NCI-H187 (cell line): ENCODE measurements at places on chromosomes 2 and 18.

- DNase-seq, result no peak
Measured at GRCh38 chr2:102258386-102259074, 52.8 kb upstream of the IL1RL1 start.

- DNase-seq, result no peak
Measured at GRCh38 chr2:20451761-20452499, 5.1 kb downstream of the RHOB start.

DNA sequence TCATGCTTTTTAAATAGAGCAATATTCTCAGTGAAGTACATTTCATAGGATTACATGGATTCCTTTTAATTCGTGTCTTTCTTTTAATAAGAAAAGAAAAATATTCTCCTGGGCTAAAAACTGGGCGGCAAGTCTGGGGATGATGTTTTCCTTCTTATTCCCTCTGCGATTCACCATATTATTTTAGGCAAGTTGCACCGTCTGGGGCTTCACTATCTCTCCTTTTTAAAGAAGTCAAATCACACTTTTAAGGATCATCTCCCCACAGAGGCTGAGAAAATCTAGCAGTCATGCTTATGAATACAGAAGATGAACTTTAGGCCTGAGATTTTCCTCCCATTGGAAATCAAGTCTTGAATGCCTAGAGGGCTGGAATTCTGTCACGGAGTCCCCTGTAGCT, 104.1 kb downstream of the COPS8 start:
- no peak for DNase-seq

GRCh38 chr2:171083451-171083850, 77.2 kb downstream of the TLK1 start:
- no peak for DNase-seq

GRCh38 chr18:72235422-72235821, 308.7 kb downstream of the CBLN2 start:
- no peak for DNase-seq

DNA sequence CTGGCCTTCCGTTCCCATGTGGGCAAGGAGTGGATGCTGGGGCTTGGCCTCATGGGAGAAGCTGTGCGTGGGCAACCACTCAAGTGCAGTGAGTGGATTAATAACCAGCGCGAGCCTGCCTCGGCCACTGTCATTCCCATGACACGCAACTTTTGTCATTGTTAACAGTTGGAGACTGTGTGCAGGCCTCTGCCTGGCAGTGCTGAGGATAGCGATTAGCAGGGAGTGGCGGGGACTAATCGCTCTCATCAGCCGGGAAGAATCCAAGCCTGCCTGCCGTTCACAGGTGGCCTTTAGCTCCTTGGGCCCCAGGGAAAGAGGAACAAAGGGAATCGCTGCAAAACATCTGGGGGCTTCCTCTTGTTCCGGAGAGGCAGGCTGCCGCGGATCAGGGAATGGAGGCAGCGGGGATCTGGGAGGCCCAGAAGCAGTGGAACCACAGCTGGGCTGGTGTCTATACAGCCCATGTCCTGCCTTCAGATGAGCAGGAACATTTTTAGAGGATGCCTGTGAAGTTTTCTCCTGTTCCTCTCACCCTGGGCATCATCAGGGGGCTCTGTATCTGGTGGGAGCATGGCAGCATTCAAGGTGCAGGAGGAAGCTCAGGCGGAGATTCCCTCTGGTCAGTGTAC, 53.8 kb downstream of the CTIF start:
- no peak for DNase-seq

- DNase-seq, result no peak
Measured at GRCh38 chr2:46337208-46337994, 40.2 kb downstream of the EPAS1 start.

DNA sequence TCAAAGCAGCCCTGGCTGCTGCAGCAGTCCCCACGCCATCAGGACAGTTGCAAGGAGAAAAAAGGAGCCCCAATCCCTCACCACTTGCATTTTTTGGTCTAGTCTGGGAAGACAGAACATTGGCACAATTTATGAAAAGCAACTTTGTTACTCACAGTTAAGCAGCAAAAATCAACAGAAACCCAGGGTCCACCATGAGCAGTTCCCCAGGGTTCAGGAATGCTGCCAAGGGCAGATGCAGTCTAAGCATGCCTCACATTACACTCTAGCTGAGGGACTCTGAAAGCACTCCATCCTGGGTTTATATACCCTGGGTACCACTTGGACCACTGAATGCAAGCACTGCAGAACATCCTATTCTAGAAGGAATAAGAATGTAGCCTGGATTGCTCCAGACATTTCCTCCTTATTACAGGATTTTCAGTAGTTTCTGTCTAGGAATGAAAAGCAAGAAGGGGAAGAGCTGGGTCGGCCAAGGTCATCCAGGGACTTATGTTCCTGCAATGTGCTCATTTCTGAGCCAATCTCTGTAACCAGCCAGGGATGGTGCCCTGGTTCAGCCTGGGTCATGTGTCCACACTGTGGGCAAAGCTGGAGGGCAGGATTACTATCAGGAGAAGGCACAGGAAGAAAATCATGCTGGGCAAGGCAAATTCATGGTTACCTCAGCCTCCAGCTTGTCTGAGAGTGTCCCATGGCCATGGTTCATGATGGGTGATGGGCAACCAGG, 19.5 kb upstream of the TMEM163 start:
- no peak for DNase-seq

DNA sequence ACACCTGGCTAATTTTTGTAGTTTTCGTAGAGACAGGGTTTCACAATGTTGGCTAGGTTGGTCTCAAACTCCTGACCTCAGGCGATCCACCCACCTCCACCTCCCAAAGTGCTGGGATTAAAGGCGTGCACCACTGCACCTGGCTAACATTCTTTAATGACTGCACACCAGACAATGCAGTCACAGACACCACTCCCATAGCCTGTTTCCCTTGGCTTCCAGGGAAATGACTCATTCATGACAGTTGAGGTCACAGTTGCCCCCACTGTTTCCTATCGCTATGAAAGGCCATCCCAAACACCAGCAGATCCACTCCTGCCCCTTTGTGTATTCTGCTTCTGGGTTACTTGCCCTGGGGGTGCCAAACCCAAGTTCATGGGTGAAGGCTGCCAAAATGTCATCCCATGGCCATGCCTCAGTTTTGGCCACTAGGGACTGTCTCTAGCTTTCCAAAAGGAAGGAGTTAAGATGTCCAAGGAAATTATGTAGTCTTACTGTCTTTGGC, 8.7 kb downstream of the CHMP1B start:
- no peak for DNase-seq

DNA sequence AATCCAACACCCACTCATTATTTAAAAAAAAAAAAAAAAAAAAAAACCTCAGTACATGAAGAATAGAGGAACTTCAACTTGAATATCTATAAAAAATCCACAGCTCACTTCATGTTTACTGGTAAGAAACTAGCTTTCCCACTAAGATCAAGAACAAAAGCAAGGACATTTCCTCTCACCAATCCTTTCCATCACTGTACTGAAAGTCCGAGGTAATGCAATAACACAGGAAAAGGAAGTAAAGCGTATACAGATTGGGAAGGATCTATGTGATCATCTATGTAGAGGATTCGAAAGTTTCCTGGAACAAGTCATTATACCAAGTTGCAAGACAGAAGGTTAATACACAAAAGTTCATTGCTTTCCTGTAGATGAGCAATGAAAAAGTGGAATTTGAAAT, 63.2 kb downstream of the ROCK2 start:
- DNase-seq, result no peak

- DNase-seq, result peak; percentile 0
Measured at GRCh38 chr2:169118060-169118459, 48.7 kb downstream of the DHRS9 start.

- no peak for DNase-seq
Measured at GRCh38 chr2:28052691-28053090, 162.2 kb downstream of the BABAM2 start.

- no peak for DNase-seq
Measured at GRCh38 chr2:28434600-28434989, 41.9 kb downstream of the FOSL2 start.

DNA sequence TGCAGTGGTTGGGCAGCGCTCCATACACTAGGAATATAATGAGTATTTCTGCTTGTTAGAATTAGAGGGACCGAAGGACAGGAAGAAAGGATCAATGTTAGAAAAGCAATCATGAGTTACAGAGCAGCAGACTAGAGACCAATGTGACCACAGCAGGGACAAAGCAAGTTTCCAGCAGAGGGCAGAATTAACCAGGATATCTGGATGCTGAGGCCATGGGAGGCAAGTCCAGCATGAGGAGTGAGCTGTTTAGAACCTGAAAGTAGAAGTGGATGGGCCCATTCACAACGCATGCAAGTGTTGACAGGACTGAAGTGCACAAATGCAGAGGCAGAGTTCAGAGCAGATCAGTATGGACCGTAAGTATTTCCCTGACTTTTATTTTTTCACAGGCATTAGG, 910.4 kb upstream of the GYPC start:
- DNase-seq, result peak; percentile 12

- no peak for DNase-seq
Measured at GRCh38 chr2:73283545-73284295, 558 bp downstream of the FBXO41 start.

DNA sequence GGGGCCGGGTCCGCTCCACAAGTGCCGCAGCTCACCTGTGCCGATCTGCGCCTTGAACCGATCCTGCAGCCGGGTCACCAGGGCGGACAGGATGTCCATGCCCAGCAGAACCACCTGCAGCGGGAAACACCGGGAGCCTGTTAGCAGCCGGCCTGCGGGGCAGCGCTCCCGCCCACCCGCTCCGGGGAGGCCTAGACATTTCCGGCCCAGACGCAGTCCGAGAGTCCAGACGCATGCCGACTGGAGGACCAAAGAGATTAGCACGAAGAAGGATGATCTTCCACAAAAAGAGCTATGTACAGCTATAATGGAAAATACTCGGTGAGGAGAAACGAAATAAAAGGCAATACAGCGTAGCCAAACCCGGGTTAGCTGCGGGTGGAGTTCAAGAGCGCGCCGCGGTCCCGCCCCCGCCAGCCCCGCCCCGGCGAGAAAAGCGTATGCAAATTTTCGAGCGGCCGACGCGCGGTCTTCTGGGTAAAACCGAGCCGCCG, 421 bp upstream of the RNU4ATAC start:
- DNase-seq, result peak; percentile 36

DNA sequence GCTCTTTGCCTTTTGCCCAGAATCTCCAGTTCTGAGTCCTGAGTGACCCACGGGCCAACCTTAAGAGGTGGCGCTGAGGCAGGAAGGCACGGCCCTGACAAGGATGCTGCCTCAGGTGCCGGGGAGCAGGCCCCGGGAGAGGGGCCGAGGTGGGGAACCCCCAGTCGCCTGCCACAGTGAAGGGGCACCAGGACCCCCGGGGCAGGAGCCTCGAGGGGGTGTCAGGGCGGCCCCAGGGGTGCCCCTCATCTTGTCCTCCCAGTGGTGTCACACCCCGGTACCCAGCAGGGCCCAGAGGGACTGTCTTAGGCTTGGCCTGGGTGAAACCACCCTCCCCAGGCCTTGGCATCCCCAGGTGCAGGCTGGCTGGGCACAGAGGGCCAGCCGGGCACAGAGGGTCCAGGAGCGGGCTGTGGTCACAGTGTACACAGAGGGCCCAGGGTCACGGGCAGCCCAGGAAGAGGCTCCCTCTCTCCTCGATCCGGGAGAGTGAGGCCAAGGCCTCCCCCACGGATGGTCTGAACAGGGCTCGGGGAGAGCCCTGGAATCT, 1.0 kb downstream of the PDCD1 start:
- DNase-seq, result no peak

DNA sequence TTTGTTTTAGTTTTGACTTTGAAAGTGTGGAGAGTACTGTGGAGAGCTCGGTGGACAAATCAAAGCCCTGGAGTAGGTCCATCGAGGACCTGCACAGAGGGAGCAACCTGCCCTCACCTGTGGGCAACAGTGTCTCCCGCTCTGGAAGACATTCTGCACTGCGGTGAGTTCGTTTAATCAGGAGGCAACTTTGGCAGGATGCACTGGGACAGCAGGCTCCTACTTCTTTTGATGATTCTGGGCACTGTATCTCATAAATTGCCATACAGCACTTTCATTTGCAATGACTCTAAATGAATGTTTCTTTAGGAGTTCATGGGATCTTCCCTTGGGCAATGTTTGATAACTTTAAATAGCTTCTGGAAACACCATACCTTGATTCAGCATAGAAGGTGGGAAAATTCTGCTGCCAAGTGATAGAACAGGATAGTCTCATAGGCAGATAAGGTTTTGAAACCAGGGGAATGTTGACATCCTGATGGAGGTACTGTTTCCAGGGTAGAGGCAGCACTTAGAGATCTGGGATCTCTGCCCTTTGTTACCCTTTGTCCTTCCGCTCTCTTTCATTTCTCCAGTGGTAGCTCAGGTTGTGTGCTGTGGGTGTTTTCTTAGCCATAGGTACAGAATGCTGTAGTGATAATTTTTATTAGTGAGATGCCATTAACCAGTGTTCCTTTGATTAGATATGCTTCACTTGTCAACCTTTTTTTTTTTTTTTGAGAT, 156.2 kb downstream of the PRPF40A start:
- no peak for DNase-seq

GRCh38 chr2:11777886-11778415, 31.5 kb downstream of the LPIN1 start:
- no peak for DNase-seq

GRCh38 chr2:39851251-39851650, 72.2 kb upstream of the THUMPD2 start:
- DNase-seq, result no peak

DNA sequence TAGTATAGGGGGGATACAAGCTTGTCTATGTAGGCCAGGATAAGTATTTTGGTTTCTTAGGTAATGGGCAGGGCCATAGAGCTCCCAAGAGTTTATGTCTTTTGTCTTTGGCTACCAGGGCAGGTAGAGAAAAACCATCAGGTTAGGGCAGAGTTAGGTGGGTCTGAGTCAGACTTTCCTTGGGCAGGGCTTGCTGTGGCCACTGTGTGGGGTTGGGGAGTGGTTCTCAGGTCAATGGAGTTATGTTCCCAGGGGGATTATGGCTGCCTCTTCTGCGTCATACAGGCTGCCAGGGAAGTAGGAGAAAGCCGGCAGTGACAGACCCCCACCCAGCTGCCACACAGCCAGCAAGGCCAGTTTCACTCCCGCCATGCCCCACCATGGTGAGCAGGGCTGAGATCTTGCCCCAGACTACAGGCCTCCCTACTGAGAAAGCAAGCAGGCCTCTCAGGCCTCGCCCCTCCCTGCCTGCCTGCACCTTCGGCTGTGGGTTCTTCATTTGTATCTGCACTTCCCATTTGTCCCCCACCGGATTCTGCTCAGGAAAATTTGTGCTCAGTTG, 55.5 kb downstream of the RPIA start:
- no peak for DNase-seq
